Tibial nerve (tissue), 4 donors: ENCODE measurements at places on chromosomes 5 and 9.

- peak; percentile 71 for DNase-seq
Measured at GRCh38 chr5:181207214-181207959, 2.4 kb upstream of the TRIM7 start.

- DNase-seq, result no peak
Measured at GRCh38 chr9:28810388-28811075, 1237.3 kb upstream of the C9orf72 start.

- no peak for DNase-seq
Measured at GRCh38 chr5:96703995-96704394, 41.8 kb downstream of the CAST start.

DNA sequence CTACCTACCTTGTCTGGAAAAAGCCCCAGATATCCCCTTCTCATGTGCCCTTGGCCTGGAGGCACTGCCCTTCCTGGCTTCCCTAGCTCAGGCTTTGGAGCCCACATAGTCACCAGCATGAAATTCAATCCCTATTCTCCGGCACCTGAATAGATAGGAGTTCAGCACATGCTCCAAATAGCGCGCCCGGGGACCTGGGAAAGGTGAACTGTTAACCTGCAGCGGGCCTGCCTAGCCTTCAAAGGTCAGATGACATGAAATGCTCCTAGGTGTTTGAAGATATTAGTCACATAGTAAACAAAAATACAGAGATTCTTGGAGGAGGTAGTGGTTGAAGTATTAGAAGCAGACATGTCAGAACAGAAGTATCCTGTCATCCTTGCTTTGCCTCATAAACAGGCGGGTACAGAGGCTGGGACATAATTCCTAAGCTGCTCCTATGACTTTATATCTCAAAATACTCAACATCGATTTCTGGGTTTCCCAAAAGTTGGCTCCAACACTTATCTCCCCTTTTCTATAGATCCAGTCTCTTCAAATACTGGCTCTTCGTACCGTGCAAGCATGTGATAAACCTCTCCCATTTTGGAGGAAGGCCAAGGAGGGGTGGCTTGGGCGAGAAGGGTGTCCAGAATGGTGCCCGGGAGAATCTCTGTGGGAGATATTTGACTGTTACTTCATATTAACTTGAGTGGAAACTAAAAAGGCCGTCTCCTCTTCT lies 88.0 kb upstream of the ANKH start:
- no peak for DNase-seq

DNA sequence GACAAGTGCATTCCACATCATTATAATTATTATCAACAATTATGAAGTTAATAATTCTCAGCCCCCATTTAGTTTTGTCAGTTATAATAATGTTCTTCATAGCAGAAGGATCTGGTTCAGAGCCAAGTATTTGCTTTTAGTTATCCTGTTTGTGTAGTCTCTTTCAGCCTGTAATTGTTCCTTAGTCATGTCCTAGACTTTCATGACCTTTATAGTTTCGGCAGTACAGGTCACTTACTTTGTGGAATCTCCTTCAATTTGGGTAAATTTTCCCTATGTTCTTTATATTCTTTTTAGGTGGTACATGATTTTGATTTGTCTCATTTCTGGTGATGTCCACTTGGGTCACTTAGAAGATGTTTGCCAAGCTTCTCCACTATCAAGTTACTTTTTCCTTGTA lies 34.3 kb downstream of the UBE2R2 start:
- DNase-seq, result no peak
